ENCODE measurements at places on chromosomes 7 and 10.
A peak's percentile ranks its signal among the peaks of the same experiment; 100 is the strongest.

GRCh38 chr10:79102498-79102874 lies 33.7 kb downstream of the ZMIZ1 start:
- DNase-seq = no peak

- DNase-seq = no peak
These were observed 33.1 kb downstream of the ADD3 start for GRCh38 chr10:110040767-110041478.

GRCh38 chr10:36506697-36507496 lies 618.5 kb upstream of the ANKRD30A start:
- DNase-seq = no peak

DNA sequence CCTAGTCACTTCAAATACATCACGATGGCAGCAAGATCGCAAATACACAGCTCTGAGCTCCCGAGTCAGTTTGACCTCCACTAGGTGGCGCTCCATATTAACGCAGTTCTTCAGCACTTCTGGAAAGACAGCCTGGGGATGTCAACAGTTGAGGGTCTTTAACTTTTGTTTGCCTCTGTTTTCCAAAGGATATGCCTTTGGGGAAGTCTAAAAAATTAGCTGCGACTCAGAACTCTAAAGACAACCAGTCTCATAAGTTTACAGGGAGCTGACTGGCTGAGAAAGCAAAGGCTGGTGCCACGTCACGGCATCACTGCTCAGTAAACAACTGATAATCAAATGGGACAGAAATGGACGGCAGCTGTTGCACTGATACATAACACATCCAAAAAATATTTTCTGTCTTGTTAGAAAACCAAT lies 458.8 kb downstream of the SORCS1 start:
- DNase-seq = peak; percentile 58

GRCh38 chr10:108849688-108850087 lies 1073.6 kb downstream of the XPNPEP1 start:
- DNase-seq = no peak
